ENCODE measurements at places on chromosomes 16 and 17.

- no peak for DNase-seq
Measured at GRCh38 chr17:67753026-67753425, 35.3 kb downstream of the NOL11 start.

GRCh38 chr16:17409894-17410293, 60.9 kb downstream of the XYLT1 start:
- DNase-seq, result no peak

- no peak for DNase-seq
Measured at GRCh38 chr17:3025421-3026124, 37.8 kb downstream of the OR1D5 start.

GRCh38 chr16:23035240-23035639, 114.0 kb downstream of the USP31 start:
- no peak for DNase-seq

DNA sequence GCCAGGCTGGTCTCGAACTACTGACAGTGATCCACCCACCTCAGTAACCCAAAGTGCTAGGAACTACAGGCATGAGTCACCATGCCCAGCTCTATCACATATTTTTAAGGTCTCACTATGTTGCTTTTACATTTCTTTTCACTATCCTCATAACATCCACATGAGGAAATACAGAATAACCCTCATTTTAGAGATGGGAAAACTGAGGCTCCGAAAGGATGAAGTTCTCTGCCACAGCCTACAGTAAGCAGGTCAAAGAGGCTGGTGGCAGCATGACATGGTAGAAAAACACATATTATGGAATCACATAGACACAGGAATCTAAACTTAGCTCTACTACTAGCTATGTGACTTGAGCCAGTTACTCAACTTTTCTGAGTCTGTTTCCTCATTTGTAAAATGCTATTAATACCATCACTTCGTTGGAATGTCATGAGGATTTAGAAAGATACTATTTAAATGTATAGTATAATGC, 32.2 kb downstream of the APPBP2 start:
- no peak for DNase-seq

GRCh38 chr17:74130276-74130675, 73.2 kb upstream of the RPL38 start:
- no peak for DNase-seq

DNA sequence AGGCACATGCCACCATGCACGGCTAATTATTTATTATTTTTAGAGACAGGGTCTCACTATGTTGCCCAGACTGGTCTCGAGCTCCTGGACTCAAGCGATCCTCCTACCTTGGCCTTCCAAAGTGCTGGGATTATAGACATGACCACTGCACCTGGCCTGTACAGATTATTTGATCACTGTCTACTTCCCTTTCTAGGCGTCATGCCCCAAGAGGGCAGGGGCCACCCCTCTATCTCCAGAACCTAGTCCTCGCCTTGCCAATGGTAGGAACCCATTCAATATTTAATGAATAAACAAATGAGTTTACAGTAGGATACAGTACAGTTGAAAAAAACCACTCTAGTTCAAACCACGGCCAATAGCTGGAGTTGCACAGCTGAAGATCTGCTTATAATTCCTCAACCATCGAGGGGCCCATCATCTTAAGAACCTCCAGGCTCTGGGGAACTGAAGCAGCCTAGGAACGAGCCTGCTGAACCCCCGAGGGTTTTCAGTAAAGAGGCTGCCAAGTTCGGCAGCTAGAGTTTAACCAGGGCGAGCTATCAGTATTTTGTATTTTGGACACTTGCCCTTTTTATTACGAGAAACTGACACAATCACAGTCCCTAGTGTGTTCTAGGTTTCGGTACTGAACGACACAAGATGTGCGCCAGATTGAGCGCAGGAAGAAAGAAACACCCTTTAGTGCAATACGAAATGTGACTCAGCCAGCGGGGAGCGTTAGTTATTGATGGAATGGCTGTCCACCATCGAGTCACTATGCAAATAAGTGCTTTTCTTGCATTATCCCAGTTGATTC, 14.6 kb downstream of the ADCY9 start:
- no peak for DNase-seq

- no peak for DNase-seq
Measured at GRCh38 chr16:4873091-4873490, 25.8 kb downstream of the UBN1 start.

GRCh38 chr17:1076299-1076981, 79.5 kb downstream of the TIMM22 start:
- no peak for DNase-seq

DNA sequence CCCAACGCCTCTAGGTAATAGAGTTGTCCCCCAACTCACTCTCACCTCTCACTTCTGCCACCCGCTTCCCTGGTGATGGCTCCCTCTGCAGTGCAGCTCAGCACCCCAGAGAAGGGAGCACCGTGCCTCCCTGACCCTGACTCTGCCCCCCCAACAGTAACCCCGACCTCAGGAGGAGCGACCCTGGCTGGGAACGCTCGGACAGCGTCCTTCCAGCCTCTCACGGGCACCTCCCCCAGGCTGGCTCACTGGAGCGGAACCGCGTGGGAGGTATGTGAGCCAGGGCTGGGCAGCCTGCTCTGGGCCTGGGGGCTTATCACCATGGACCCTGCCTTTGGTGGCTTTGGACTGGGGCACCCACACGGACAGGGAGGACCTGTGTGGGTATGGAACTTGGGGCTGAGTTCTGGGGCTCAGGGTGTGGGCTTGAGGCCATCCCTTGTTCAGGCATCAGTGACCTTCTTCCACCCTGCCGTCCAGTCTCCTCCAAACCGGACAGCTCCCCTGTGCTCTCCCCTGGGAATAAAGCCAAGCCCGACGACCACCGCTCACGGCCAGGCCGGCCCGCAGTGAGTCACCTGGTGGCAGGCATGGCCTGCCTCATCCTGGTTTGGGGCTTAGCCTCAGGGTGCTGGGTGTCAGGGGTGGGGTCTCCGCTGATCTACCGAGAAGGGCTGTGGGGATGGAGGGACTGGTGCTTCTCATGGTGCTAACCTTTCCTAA, 6.7 kb upstream of the C17orf107 start:
- DNase-seq, result no peak

- DNase-seq, result no peak
Measured at GRCh38 chr16:48912360-48912759, 302.4 kb upstream of the N4BP1 start.

Data from activated CD4-positive, alpha-beta T cell treated with anti-CD3 and anti-CD28 coated beads, Interleukin-2, Interleukin-4, amounts not matched to agents 100 ng/mL and 50 ng/mL, durations not matched to agents 16 hours and 8 hours (primary cell).